ENCODE measurements at places on chromosomes 2 and 18.

DNA sequence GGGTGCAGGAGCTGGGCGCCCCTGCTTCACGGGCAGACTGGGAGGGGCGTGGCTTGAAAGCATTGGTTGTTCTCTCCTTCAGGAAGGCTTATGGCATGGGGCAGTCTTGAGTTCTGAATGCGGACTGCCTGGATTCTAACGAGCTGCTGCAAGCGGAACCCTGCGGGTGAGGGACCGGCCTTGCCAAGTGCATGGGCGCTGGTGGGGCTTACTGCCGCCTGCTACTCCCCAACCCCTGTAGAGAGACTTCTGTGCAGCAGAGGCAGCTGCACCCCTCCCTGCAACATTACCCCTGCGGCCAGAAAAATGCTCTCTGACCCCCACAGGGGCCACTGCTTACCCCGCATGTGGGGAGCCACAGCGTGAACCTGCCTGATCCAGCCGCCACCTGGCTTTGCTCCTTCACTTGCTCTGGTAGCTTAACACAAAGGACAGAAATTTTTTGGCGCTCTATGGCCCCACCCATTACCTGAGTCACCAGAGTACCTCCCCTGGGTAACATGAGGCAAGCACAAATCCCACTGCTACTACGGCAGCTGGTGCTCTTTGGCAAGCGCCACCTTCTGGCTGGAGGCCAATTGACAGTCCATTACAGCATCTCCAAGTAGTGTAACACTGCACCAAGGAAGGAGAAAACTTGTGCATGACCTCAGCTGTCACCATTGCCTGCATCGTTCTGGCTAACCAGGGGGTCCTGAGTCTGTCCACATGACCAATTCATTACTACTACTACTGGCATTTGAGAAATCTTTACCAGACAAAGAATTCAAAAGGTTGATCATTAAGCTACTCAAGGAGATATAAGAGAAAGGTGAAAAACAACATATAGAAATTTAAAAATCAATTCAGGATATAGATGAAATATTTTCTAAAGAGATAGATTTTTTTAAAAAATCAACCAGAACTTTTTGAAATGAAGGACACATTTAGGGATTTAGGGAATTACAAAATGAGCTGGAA is 35.4 kb downstream of the MYL12B start:
- DNase-seq = peak; percentile 88

DNA sequence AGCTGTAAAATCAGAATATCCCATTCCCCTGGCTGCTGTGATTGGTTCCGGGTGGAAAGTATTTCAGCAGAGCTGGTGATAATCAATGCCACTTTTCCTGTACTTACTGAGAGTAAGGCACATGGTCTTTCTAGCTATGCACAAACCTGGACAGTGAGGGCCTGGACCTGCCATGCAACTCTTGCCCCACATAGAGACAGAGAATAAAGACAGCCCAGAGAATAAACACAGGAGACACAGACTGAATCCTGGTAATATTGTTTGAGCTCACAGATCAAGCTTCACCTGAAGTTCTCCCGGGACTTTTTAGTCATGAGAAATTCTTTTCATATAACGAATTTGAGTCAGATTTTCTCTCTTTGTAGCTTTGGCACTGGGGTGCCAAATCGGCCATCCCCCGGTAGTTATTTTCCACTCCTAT is 81.9 kb downstream of the ACAA2 start:
- DNase-seq = no peak

DNA sequence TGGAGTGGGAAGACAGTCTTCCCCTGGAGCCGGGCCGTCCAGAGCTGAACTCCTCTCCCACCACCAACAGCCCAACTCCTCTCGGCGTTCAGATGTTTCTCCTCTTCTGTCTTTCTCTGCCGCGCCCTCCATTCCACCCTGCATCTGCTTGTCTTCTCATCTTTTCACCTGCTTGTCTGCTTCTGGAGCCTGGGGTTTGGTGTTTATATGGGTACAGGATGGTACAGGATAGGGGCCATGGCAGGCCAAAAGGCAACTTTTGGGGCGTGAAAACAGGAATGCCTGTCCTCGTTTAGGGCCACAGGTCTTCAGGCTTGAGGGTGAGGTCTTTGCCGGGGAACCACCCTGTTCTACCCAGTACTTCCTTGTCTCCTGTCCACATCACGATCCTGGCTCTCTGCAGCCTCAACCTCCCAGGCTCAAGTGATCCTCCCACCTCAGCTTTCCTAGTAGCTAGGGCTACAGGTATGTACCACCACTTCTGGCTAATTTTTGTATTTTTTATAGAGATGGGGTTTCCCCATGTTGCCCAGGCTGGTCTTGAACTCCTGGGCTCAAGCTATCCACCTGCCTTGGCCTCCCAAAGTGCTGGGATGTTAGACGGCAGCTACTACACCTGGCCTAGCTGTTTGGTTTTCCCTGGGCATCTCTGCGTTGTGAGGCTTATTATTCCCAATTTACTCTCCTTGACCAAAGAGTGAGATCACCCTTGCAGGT is 60.8 kb upstream of the REL start:
- DNase-seq = no peak

DNA sequence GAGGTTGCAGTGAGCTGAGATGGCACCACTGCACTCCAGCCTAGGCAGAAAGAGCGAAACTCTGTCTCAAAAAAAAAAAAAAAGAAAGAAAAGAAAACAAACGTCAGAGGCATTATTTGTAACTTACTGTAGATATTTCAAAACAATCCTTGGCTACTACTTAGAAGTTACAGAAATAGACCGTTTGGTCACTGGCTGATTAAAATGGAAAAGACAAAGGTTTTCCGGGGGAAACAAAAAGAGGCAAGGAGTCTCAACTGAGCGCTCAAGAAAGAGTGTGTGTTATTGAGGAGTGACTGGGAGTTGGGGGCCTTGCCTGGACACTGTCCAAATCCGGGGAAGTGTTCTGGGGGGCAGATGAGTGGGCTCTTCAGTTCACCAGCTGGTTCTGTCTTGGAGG is 47.6 kb downstream of the TEX44 start:
- DNase-seq = no peak

DNA sequence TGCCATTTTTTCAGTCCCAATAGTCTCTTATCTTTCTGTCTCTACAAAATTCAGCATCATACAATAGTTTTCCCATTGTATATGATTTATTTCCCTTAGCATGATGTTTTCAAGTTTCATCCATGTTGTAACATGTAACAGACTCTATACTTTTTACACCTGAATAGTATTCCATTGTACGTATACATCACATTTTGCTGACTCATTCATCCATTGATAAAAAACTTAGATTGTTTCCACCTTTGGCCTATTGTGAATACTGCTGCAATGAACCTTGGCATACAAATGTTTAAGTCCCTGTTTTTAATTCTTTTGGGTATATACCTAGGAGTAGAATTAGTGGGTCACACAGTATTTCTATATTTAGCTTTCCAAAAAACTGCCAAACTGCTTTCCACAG is 349.3 kb upstream of the CDH2 start:
- no peak for DNase-seq

GRCh38 chr2:25617948-25618646 is 55.3 kb downstream of the DTNB start:
- DNase-seq = no peak

GRCh38 chr2:226217191-226217590 is 582.4 kb downstream of the IRS1 start:
- DNase-seq = no peak

DNA sequence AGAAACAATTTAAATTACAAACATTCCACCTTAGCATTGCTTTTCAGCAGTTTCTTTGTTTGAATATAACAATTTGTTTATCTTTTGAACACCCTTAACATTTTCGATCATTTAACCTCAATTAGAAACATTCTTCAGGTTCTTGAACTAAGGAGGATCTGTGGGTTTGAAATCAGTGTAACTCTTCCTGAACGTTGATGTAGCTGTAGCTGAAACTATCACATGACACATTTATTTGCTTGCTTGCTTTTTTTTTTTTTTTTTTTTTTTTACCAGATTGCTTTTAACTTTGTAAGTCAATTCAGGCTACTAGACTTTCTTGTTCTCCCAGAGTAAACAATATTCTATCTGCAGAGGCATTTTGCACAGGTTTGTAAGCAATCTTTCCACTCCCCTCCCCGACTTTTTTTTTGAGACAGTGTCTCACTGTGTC is 47.6 kb downstream of the GPD2 start:
- DNase-seq = no peak

DNA sequence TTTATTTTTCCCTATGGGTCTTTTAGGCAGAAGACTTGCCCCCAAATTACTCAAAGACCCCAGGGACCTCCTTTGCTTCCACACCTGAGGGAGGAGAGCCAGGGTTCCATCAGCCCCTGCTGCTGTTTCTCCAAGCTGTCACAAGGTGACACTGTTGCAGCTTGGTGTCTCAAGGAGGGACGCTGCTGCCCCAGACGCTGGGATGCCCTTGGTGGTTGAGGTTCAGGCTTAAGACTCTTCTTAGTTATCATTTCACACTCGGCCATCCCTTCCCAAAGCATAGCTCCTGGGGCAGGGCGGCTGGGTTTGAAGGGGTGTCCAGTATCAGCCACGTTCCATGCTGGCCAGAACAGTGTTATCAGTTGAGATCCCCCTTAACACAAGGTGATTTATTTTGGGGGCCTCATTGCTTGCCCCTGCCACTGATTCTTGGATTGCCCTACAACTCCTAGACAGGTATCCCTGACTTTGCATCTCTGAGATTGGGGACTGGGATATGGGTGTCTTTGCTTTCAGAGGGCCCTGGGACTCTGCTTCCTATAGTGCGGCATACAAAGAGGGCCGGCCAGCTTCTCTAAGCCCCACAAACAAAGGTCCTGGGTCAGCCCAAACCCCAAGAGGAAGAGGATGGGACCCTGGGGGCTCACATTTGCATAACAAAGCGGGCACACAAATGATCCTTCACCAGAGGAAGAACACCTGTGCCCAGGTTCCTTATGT is 22.7 kb downstream of the GPR55 start:
- no peak for DNase-seq

DNA sequence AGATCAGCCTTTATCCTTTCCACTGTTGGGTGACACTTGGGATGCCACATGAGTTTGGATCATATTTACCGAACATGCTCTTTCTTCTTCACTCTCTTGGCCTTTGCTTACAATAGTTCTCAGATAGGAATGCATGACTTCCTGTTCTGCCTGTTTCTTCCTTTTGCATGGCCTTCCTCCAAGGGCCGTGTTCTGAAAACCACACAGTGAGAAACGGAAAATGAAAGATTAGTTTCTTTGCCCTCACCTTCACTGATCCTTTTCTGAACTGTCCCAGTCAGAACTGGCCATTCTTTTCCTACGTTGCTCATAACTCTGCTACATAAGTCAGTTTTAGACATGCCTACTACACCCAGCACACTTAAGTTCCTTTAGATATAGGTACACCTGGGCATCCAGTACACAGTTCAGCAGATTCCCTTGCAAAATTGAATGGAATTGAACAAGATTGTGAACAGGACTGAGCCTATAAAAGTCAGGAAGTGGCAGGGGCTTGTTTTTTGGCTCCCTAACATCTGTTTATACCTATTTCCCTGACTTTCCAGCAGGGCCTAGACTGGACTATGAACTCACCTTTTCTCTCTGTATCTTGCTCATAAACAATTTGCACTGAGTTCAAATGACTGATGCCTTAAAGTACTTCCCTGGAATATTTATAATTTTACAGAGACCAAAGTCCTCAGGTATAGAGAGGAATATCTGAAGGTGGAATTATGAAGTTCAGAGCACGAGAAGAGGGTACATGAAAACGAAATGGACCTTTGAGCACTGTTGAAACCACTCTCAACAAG is 186.4 kb upstream of the ST6GAL2 start:
- DNase-seq = no peak

GRCh38 chr2:235924675-235925063 is 243.5 kb downstream of the GBX2 start:
- no peak for DNase-seq

- no peak for DNase-seq
Observed at GRCh38 chr2:26008851-26009566, 24.9 kb upstream of the RAB10 start.

DNA sequence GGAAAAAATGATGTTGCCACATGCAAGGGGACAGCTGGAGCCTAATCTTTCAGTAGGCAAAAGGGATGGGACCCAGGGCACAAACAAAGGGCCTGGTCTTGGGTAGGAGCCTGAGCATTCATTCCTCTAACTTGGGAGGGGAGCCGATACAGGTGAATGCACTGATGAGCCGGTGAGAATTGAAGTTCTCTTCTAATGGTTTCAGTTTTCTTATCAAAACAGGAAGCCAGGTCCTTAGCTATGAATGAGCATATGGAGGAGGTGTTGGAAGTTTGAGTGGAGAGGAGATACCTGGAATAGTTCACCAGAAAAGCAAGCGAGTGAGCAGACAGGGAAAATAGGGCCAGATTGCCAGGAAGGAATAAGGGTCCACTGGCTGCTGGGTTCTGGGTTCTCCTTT is 10.1 kb downstream of the DPP4 start:
- no peak for DNase-seq

- no peak for DNase-seq
Observed at GRCh38 chr2:135202751-135203150, 150.7 kb downstream of the RAB3GAP1 start.

DNA sequence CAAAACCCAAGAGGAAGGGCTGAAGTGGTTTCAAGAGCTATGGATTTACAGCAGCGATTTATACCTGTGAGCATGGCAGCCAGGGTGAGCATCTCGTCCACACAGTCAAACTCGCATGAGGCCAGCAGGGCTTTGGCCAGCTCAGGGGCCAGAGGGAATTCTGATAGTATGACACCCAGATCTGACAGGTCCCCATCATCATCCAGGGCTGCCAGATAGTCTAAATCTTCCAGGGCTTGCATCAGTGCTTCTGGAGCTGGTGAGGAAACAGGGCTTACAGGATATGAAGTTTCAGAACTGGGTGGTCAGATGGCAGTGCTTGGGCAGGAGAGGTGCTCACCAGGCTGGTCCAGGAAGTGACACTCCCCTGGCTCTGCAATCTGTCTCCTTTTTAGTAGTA is 3.5 kb downstream of the DQX1 start:
- no peak for DNase-seq

DNA sequence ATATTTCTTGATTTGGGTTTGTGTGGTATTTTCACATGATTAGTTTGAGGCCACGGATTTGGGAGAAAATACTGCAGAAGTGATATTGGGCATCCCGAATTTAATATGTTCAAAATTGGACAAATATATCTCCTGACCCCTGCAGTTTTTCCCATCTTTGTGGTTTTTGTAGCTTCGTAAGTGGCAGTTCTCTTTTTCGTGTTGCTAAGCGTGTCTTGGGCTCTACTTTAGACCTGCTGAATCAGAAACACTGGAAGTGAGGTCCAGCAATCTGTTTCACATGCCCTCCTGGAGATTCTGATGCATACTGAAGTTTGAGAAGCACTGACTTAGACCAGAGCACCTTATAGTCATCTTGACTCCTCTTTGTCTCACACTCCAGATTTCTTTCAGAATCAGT is 98.3 kb downstream of the EPB41L5 start:
- no peak for DNase-seq

DNA sequence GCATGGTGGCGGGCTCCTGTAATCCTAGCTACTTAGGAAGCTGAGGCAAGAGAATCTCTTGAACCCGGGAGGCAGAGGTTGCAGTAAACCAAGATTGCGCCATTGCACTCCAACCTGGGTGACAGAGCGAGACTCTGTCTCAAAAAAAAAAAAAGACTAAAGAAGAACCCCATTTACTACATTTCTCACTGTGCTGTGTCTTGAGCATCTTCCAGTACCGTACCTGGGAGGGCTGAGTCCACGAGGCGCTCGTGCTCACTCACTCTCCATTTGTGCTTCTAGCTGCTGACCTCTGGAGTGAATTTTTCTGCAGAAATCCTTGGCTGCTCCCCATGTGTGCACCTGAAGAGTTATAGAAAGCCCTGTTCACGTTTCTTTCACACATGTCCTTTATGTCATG is 204.8 kb downstream of the LDLRAD4 start:
- DNase-seq = no peak

GRCh38 chr2:201933792-201934237 is 99.8 kb upstream of the FZD7 start:
- no peak for DNase-seq

GRCh38 chr2:202423139-202423538 is 47.0 kb downstream of the BMPR2 start:
- DNase-seq = no peak
